ENCODE measurements at places on chromosomes 3 and 15.
A peak's percentile ranks its signal among the peaks of the same experiment; 100 is the strongest.

DNA sequence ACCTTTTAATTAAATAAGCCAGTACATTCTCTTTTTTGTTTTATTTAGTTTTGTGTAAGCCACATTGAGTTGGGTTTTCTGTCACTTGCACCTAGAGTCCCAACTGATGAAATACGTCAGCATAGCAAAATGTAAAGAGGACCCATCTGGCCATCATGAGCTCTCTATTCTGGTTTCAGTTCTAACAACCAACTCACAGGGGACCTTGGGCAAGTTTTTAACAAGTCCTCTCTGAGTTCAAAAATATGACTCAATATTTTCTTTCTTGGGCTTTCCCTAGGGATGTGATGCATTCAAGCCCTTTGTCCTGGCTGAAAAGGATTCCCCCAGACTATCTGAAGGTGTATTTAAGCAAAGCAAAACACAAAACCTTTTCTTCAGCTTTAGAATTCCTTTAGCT, 32.9 kb downstream of the PLCH1 start:
- DNase-seq = no peak

DNA sequence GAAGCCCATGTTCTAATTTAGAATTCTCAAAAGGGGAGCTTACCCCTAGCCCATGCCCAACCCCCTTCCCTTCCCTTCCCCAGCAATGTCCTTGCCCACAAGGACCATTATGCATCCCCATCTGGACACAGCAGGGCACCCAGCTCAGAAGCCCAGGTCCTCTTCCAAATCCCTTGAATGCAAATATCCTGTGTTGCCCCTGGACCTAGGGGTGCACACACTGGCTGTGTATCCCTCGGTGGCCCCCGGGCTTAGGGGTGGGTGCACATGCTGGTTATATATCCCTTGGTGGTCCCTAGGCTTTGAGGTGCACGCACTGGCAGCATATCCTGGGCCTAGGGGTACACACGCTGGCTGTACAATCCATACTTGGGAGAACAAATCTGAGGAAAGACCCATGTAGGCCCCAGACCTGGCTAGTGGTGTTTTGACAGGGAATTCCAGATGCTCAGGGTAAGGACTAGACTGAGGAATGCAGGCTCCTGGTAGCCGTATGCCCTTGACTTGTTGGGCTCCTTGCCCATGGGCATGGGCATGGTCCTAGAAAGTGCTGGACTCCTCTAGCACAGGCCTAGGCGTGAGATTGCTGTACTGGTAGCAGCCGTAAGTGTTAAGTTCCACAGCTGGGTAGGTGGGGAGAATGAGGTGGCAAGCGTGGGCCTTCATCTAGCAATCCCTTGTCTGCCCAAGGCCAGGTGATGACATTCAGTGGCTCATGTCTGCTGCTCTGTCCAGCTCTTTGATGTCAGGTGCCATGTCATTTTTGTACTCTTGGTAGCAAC, 222.4 kb downstream of the OPA1 start:
- no peak for DNase-seq

DNA sequence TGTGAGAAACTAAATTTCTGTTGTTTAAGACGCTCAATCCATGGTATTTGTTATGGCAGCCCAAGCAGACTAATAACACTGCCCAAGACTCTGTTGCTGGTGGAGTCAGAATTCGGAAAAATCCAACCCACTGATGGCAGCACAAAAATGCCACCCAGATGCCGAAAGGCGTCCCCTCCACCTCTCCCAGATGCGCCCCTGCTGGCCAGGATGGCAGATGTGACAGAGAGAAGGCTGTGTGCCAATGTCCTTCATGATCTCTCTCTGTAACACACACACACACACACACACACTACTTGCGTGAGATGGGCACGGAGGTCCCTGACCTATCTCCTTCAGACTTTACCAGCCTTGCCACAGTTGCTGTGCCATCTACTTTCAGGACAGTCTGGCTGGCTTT, 10.9 kb upstream of the LYSMD4 start:
- DNase-seq = no peak

GRCh38 chr15:41231422-41232226, 556 bp downstream of the CHP1 start:
- no peak for DNase-seq

DNA sequence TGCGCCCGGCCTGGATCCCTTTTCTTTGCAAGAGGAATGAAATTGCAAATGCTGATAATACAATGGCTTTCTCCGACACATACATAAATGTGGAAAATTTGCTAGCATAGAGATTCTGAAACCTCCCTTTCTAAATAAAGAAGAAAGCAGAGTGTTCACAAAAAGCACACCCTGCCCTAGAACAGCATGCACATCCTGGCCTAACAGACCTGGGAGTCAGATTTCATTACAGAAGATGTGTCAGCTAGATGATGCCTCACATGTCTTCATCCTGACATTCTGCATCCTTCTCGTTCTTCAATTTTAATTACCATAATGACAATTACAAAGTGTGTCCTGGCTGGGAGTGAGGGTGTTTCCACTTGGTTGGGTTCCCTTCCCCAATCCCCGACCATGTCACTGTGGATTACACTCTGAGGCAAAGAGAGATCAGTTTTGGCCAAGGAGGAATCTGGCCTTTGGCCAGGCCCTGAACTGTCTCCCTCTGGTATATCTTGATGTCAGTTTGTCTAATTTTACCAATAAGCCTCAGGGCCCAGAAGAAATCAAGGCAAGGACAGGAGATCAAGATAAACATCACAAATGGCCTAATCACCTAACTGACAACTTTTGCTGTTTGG, 104.9 kb upstream of the SPATA12 start:
- DNase-seq = no peak

DNA sequence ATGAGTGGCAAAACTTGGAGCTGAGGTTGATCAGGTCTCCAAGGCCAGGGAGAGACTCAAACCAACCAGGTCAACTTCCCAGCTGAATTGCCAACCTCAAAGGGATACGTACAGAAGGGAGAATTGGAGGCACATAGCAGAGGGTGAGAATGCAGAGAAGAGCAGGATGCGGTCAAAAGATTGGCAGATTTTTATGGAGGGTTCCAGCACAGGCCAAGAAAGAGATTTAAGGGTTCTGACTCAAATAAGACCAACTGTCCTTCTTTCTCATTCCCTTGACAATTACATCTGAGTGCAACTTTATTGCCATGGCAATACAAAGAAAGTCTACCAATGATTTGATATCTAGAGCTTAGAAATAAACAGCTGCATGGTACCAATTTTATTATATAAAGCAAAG, 33.2 kb downstream of the SCG5 start:
- no peak for DNase-seq

DNA sequence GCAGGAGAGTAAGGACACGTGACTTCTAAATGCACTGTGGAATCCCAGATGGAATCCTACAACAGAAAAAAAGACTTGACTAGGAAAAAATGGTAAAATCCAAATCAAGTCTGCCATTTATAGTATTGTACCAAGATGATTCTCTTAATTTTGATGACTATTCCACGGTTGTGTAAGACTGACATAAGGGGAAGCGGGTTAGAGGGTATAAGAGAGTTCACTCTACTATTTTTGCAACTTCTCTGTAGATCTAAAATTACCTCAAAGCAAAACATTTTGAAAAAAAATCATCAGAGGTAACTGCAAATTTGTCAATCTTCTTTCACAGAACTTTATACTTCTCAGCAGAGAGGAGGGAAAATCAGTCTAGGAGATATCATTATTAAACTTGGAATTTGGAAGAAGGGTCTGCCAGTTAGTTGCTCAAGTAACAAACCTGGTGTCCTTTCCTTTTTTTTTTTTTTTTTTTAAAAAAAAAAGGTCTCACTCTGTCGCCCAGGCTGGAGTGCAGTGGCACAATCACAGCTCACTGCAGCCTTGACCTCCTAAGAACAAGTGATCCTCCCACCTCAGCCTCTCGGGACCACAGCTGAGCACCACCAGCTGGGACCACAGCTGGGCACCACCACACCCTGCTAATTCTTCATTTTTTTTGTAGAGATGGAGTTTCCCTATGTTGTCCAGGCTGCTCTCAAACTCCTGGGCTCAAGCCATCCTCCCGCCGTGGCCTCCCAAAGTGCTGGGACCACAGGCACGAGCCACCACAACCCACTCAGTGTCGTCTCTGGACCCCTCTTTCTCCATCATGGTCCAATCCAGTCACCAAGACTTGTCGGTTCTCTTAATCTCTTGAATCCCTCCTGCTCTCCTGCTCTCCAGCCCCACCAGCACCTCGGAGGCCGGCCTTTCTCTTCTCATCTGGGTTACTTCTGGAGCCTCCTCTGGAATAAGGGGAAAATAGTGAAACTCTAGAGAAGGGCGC, 14.9 kb upstream of the HES1 start:
- DNase-seq = no peak

GRCh38 chr15:90205050-90205848, 4.1 kb downstream of the SEMA4B start:
- DNase-seq = no peak

GRCh38 chr3:39166134-39166710, 12.8 kb upstream of the CSRNP1 start:
- no peak for DNase-seq

DNA sequence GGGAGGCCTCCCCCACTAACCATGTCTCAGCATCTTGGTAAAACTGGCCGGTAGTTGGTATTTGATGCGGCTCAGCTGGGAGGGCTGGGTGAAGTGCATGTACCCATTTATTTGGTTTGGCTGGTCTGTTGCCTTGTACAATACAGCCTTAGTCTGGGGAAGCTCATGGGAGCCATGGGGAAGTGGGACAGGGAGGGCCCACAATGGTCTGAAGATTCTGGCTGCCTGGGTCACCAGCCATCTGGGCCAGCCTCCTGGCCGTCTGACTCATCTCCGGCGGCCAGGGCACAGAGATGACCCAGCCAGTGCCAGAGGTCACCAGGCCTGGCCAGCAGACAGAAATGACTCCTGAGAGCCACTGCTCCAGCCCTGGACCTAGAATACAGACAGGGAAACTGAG, 51.6 kb upstream of the SMAD6 start:
- no peak for DNase-seq

GRCh38 chr15:28098766-28099554, at the start of gene OCA2:
Gene OCA2, minus strand, starts transcription at chr15:28099315. Its CDS starts 17,441 bp downstream, at chr15:28081874.
- DNase-seq = peak; percentile 58

DNA sequence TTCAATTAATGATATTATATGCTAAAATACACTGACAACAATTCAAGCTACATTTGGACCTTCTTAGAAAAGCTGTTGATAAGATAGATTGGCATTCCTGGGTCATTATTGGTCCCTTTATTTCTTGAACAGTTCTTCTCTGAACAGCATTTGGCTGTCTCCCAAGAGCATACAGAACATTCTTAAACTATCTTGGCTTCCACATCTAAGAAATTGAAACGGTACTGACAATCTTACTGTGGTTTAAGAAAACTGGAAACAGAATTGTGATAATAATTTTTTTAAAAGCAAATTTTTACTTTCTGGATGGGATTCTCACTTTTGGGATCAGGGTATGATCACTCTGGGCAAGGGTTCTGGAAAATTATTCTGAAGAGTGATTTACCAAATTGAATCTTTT, 161.7 kb upstream of the ZNF385D start:
- DNase-seq = no peak

GRCh38 chr15:92653836-92654539, 1.6 kb downstream of the FAM174B start:
- no peak for DNase-seq

DNA sequence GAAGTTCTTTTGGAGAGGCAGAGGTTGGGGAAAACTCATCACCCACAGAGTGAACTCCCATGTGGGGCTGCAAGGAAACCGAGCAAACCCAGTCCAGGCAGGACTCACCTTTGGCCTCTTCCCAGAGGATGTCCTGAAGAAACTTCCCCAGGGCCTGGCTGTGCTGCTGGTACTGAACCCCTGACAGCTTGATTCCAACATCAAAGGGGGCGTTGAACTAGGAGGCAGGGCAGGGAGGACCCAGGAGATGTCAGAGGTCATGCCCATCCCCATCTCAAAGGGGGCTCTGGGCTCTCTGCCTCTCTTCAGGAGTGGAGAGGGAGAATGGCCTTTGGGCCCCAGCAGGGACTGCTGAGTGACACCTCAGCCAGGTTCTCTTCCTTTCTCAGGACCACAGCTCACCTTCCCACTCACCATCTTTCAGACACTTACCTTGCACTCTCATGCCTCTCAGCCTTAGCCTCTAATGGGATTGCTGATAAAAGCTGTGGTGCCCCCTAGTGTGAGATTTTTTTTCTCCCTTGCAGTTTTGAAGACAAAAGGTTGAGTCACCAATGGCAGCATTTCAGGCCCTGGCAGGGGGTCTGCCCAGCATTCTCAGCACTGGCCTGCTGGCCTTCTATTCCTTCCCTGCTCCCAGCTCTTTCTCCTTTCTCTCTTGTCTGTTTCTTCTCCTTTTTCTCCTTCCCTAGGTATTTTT, 6.0 kb downstream of the GHRL start:
- no peak for DNase-seq

DNA sequence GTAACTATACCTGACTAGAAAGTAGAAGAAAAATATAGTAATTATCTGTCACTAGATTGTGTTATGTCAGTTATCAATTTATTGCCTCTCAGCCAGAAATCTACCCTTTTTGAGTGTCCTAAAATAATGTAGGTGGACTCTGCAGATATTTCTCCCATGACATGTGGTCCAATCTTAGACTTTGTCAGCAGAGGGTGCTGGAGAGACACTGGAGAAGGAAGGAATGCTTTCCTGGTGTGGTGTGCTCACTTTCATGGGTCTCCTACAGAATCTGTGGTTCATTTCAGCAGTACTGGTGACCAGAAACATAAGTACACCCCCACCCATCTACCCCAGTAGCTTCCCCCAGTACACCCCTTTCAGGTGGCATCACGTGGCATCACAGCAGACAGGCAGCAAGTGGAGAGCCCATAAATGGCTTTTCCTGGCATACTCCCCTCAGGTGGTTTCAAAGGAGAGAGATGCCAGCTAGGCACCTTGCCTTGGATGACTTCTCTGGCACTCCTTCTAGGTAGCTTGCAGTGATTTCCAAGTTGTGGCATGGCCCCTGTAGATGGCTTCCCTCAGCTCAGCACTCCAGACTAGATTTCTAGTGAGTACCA, 114.7 kb downstream of the GADL1 start:
- DNase-seq = no peak

All from stimulated activated CD8-positive, alpha-beta memory T cell treated with anti-CD3 and anti-CD28 coated beads, Interleukin-2, amount 100 ng/mL, for 48 hours (primary cell).